ENCODE measurements at places on chromosomes 2 and 18. TPM values are rescaled to one million over a fixed set of nuclear protein-coding genes. Genes with fewer than 3 reads are reported as not detected.
A peak's percentile ranks its signal among the peaks of the same experiment; 100 is the strongest.

Gene BOLL
- not detected for total RNA-seq

Gene C2orf81
- total RNA-seq, result 1.6 TPM

DNA sequence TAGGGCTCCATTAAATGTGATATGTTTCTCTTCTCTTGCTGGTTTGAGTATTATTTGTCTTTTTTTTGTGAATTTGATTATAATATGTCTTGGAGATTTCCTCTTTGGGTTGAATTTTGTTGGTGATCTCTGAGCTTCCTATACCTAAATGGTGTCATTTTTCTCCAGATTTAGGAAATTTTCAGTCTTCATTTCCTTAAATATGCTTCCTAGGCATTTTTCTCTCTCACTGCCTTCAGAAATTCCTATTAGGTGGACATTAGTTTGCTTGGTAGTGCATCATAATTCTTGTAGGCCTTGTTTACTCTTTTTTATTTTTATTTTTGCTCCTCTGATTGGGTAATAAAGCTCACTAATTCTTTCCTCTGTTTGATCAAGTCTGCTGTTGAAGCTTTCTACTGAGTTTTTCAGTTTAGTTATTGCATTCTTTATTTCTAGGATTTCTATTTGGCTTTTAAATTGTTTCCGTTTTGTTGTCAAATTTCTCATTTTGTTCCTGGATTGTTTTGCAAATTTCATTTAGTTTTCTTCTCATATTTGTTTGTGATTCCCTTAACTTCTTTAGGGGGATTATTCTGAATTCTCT, 36.6 kb upstream of the CRACDL start:
- H3K27me3 ChIP-seq, result no peaks in the 10 kb centered on the region
- no peaks in the 10 kb centered on the region for H3K4me1 ChIP-seq
- no peak overlapping the region for H3K27ac ChIP-seq
- H3K36me3 ChIP-seq, result no peaks in the 10 kb centered on the region
- H3K4me3 ChIP-seq, result no peak overlapping the region

DNA sequence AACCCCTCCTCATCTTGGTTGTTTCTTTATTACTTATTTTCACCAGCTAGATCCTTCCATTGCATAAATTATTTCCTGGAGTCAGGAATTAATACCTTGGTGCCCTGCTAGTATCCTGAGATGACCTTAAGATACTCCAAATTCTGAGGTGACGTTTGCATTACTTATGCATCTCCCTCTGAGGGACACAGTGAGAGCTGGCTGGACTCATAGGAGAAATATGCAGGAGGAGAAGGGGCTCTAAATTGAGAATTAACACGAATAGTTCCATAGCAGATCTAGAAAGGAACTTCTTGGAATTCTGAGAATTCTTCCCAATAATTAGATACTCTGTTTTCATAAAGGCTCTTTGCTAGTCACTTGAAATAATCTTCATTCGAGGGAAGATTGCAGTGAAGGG, 310.6 kb upstream of the ZEB2 start:
- H3K4me1 ChIP-seq, result peaks cover 14% of the 10 kb centered on the region
- H3K4me3 ChIP-seq, result no peak overlapping the region
- no peak overlapping the region for H3K27ac ChIP-seq

- DNase-seq, result peak; percentile 61
- H3K27me3 ChIP-seq, result no peaks in the 10 kb centered on the region
- no peaks in the 10 kb centered on the region for H3K4me1 ChIP-seq
Measured at GRCh38 chr2:190511104-190511503, 23.4 kb downstream of the NEMP2 start.

- peak overlapping the region; percentile 97 for H3K27ac ChIP-seq
- no peaks in the 10 kb centered on the region for H3K27me3 ChIP-seq
- peaks cover 90% of the 10 kb centered on the region for H3K4me1 ChIP-seq
- peak overlapping the region; percentile 30 for H3K4me3 ChIP-seq
Measured at GRCh38 chr2:57880967-57881366, 165.6 kb upstream of the VRK2 start.

DNA sequence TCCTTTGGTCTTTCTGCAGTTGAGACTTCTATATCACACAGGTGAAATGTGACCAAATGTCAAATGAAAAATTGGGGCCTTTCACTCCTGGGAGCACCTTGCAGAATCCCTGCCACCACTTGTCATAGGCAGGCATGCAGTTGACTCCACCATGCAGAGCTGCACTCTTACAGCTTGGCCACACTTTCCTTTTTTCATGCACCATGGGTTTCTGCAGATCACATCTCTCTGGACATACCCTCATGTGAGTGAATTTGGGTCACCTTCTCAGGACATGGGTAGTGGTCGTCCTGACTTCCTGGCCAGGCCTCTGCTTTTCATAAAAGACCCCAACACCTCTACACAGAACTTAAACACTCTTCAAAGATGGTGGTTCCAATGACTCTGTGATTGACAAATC, 155.1 kb upstream of the RAB12 start:
- H3K36me3 ChIP-seq, result no peaks in the 10 kb centered on the region
- no peak overlapping the region for H3K4me3 ChIP-seq
- no peak for DNase-seq
- H3K27me3 ChIP-seq, result no peaks in the 10 kb centered on the region
- no peaks in the 10 kb centered on the region for H3K4me1 ChIP-seq
- H3K27ac ChIP-seq, result no peak overlapping the region

DNA sequence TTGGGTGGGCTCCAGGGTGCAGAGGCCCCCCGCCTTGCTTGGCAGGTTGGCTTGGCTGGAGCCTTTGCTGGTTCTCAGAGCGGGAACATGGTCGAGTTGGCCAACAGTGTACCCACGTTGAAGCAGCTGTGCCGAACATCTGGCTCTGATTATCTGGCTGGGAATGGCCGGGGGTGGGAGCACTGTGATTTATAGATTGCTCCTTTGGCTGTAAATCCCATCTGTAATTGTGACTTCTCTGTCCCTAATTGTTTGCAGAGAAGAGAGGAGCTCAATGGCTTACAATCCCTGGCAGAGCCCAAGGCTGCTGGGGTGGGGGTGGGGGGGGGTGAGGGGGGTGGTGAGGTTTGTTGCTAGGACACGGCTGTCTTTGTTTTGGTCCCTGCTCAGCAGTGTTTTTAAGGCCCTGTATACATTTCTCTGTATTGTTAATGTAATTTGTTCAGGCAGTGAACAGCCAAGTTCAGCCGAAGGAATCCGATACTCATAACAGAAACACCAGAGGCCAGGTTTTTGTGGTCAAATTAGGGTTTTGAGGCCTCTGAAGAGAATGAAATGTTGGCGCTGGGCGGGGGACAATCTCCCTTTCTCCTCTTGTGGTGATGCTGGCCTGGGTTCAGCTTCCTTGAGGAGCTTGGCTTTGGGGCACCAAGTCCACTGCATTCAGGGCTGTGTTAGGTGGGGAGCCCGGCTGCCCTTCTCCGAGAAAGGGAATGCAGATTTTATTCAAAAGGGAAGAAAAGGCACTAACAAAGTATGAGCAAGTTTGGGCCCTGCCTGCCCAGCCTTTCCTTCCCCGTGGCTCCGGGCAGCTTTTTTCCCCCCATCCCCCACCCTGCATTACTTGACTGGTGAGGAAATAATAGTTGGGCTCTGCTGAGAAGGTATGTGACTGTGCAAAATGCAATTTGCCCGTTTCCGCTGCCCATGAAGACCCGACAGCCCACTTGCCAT, 82.5 kb downstream of the TCF7L1 start:
- H3K27me3 ChIP-seq, result no peaks in the 10 kb centered on the region
- no peak overlapping the region for H3K27ac ChIP-seq
- H3K36me3 ChIP-seq, result no peaks in the 10 kb centered on the region
- no peak overlapping the region for H3K4me3 ChIP-seq

DNA sequence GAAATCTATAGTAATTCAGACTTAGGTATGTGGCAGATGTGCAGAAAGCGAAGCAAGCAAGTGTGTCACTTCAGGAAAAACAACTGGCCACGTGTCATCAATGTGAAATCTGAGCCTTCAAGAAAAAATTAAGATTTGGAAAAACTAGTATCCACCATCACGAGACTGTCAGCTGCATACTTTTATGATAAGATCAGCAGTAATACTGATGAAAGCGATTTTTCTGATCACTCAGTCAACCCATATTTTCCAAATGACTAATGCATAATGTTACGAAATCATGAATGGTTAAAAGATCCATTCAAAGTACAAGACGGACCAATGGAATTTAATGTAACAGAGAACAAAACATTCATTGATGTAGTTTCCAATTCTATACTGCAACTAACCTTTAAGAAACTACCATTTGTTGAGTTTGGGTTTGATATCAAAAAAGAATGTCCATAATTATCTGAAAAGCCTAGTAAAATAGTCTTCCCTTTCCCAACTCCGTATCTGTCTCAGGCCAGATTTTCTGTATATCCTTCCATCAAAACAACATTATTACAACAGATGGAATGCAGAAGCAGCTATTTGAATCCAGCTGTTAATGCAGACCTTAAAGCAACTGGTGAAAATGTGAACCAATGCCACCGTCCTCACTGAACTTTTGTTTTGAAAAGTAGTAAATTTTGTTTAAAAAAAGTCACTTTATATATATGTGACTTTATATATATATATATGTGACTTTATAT, 17.0 kb upstream of the BCL2 start:
- peak overlapping the region; percentile 36 for H3K27ac ChIP-seq
- peaks cover 14% of the 10 kb centered on the region for H3K4me1 ChIP-seq
- H3K36me3 ChIP-seq, result peaks cover 23% of the 10 kb centered on the region
- peak; percentile 93 for DNase-seq
- no peaks in the 10 kb centered on the region for H3K27me3 ChIP-seq
- H3K4me3 ChIP-seq, result no peak overlapping the region

DNA sequence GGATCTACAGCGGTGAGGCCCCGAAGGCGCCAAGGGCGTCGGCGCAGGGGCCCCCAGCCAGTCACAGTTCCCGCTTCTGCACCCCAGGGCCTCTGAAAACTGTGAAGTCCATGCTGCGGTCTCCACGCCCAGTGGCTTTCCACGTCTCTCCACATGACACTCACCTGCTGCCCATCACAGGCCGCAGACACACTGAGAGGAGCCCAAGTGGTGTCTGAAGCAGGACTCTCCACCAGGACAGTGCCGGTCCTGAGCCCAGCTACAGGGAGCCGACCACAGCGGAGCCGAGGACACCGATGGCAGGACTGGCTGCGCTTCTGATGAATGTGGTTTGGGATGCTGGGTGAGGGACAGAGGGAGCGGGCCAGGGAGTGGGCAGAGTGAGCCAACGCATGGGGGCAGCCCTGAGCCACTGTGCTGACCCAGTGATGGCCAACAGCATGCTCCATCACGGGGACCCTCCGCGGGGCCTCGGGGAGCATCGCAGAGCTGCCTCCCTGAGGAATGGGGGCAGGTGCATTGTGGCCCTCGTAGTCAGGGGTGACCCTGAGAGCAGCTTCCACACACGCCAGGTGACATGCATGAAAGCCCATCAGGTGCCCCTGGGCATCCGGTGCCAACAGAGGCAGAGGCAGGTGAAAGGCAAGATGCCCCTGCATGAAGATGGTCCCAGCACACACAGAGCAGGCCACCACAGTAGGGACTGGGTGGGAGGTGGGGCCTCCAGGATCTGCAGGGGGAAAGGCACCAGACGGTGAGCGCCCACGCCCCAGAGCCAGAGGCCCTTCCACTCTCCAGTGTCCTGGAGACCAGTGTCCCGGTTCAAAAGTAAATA, 116.6 kb downstream of the HDAC4 start:
- DNase-seq, result no peak
- peaks cover 13% of the 10 kb centered on the region for H3K4me1 ChIP-seq
- H3K36me3 ChIP-seq, result no peaks in the 10 kb centered on the region
- H3K27me3 ChIP-seq, result no peaks in the 10 kb centered on the region

DNA sequence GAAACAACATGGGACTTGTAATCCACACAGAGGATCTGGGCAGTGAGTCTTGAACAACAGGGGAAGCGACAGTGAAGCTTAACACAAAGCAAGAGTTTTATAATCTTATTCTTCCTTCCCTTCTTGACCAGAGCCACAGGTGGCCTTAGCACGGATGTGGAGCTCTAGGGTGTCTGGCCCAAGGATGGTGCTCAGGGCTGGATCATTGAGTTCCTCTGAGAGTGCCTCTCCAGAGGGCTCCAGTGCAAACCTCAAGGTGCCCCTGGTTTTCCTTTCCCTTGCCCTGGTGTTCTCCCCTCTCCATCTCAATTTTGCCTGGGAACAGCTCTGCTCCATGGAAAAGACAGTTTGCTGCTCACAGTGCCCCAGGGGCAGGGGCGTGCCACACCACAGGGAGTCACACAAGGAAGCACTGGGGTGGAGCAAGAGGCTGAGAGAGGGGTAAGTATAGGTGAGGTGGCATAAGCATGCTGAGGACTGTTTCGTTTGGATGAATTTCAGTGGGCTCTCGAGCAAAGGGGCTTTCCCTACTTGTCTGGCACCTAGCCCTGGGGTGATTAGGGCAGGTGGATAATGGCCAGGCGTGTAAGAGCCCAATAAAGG, 88.6 kb upstream of the B3GNT7 start:
- H3K4me3 ChIP-seq, result no peak overlapping the region
- no peaks in the 10 kb centered on the region for H3K36me3 ChIP-seq
- peak; percentile 55 for DNase-seq
- H3K27me3 ChIP-seq, result no peaks in the 10 kb centered on the region

- peak overlapping the region; percentile 33 for H3K4me3 ChIP-seq
- H3K36me3 ChIP-seq, result no peaks in the 10 kb centered on the region
- no peaks in the 10 kb centered on the region for H3K27me3 ChIP-seq
- peaks cover 41% of the 10 kb centered on the region for H3K4me1 ChIP-seq
Measured at GRCh38 chr2:172693037-172693436, 42.6 kb upstream of the RAPGEF4 start.

Data from PC-3 (cell line).